ENCODE measurements at places on chromosomes 3 and 15. TPM values are rescaled to one million over a fixed set of nuclear protein-coding genes. Genes with fewer than 3 reads are reported as not detected.

The GALNT15 gene
- 0.91 TPM for total RNA-seq

DNA sequence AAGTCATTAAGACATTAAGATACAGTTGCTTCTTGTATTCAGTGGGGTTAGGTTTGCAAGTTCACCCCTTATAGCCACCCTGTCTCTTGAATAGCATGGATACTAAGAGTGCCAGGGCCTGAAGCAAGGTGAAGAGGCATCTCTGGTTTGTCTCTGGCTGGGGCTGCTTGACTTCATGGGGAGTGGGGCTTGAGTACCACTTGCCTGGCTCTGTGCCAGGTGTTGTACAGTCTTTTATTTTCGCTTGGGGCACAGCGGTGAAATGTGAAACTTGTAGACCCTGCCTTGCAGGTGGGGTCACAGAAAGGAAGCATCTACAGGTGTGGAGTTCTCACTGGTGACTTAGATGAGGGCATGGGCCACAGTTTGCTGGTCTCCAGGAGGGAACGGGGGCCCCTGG lies 152.1 kb downstream of the PDE8A start:
- DNase-seq: no peak

The IL5RA gene
- total RNA-seq: not detected

DNA sequence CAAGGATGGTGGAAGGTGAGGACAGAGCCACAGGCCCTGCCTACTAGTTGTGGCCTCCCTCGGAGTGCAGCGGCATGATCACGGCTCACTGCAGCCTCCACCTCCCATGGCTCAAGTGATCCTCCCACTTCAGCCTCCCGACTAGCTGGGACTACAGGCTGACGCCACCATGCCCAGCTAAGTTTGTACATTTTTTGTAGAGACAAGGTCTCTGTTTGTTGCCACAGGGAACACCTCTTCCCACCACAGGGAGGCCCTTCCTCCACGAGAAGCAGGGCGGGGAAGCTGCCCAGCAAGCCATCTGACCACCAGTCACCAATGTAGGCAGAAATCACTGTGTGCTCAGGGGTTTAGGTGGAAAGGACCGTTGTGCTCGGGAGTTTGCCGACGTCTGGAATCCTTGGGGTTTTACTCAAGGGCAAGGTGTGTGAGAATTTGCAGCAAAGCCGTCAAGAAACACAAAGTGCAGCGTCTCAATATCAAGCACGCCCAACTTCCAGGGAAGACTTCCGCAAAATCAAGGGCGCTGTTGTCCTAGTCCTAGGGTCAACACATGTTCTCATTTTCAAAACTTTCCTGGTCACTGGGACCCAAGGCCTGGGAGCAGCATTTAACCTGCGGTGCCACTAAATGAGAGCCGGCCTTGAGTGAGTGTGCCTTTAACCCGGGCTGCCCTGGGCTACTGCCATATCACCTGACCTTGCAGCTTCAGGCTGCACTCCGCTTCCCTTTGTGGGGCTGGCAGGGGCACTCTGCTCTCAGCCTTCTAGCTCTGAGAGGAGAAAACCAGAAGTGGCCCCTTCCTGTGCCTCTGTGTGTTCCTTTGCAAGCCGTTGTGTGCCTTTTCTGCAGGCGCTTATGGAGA lies 65.7 kb downstream of the SLC12A8 start:
- no peak for DNase-seq

Measured in myocyte (in vitro differentiated cells).